ENCODE measurements at places on chromosomes 11 and 22.
A peak's percentile ranks its signal among the peaks of the same experiment; 100 is the strongest.

DNA sequence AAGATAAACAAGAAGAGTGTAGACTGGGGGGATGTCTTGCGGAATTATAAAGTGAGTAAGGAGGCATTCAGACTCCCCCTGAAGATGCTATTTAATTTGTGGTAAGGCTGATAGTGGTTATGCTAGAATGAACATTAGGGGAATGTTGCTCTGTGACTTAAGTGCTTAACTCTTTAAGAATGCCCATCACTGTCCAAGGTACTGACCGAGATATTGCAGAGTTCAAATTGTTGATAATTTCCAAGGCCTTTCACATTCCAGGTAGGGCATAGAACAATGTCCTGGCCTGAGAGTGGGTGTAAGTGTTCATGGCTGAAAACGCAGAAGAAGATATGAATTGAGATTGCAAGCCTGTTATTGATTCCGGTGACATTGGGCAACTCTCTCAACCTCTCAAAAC, 90.3 kb upstream of the SEZ6L start:
- no peaks in the 10 kb centered on the region for H3K36me3 ChIP-seq
- no peaks in the 10 kb centered on the region for H3K4me1 ChIP-seq
- H3K27ac ChIP-seq, result no peak overlapping the region
- no peak overlapping the region for H3K4me3 ChIP-seq
- no peak for DNase-seq
- H3K27me3 ChIP-seq, result no peaks in the 10 kb centered on the region

GRCh38 chr11:36750349-36750748, 152.3 kb upstream of the RAG2 start:
- no peaks in the 10 kb centered on the region for H3K4me1 ChIP-seq
- peaks cover 3% of the 10 kb centered on the region for H3K27me3 ChIP-seq
- DNase-seq, result peak; percentile 9
- H3K36me3 ChIP-seq, result no peaks in the 10 kb centered on the region

- H3K4me1 ChIP-seq, result peaks cover 48% of the 10 kb centered on the region
- no peaks in the 10 kb centered on the region for H3K27me3 ChIP-seq
- peak overlapping the region; percentile 89 for H3K4me3 ChIP-seq
- peak; percentile 100 for DNase-seq
- H3K36me3 ChIP-seq, result peaks cover 22% of the 10 kb centered on the region
Observed at GRCh38 chr11:57322256-57323166, 2.2 kb downstream of the TNKS1BP1 start.

GRCh38 chr11:63919267-63920125, 2.5 kb upstream of the RCOR2 start:
- H3K4me3 ChIP-seq, result peak overlapping the region; percentile 42
- no peaks in the 10 kb centered on the region for H3K27me3 ChIP-seq
- H3K36me3 ChIP-seq, result no peaks in the 10 kb centered on the region
- peak overlapping the region; percentile 33 for H3K27ac ChIP-seq
- DNase-seq, result peak; percentile 53

DNA sequence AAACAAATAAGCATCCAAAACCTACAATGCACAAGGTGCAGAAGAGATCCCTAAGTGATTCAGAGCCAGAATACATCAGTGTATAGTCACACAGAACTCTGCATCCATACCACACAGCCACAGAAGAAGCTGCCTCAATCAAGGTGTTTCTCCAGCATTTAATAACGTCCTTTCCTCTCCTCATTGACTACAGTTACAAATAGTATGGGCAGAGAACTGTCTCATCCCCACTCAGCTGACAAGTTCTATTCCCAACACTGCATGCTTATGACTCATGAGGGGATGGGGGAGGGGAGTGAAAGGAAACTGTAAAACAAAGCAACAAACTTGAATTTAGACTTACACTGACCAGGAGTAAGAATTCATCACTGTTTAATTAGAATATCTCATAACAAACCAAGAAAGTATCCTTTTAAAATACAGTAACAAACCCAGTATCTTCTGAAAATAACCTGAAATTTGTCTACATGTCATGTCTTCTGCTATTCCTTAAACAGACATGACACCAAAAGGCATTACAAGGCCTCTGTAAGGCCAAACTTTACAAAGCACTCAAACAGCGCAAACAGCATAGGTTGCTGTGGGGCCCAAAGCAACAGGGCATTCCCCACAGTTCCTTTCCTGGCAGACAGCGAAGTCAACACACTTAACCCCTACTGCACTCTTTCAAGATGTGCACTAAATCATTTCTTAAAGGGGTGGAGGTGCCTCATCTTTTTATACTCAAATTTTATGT, 29.3 kb downstream of the CELF1 start:
- H3K27me3 ChIP-seq, result no peaks in the 10 kb centered on the region
- H3K36me3 ChIP-seq, result no peaks in the 10 kb centered on the region
- H3K4me3 ChIP-seq, result peak overlapping the region; percentile 35

DNA sequence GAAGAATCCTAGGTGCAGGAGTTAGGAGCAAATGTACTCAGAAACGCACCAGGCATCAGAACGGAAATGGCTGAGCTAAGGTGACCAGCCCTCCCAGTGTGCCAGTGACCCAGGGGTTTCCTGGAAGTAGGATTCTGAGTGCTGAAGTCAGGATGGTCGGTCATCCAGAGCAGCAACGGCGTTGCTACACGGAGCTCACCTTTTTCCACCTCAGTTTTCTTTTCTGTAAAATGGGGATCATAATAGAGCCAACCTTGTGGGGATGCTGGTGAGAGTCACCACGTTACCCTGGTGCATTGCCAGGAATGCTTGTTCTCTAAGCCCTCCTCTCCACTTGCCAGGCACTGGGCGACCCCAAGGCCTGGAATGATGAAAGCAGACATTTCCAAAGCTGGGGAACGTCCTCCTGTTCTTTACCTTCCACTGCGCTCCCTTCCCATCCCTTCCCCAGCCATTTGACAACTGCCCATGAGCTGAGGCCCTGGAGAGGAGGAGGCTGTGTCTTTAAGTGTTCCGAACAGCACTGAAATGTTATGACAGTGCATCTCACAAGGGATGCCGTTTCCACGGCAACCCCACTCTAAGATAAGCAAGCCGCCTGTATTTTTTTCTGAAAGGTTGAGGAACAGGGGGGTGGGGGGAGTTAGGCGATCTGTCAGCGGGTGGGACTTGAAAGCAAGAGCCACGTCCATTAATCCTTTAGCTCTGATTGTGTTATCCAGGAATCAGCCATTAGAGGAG, 66.8 kb downstream of the TSPAN18 start:
- no peaks in the 10 kb centered on the region for H3K36me3 ChIP-seq
- H3K27ac ChIP-seq, result no peak overlapping the region
- no peak overlapping the region for H3K4me3 ChIP-seq
- no peaks in the 10 kb centered on the region for H3K4me1 ChIP-seq

DNA sequence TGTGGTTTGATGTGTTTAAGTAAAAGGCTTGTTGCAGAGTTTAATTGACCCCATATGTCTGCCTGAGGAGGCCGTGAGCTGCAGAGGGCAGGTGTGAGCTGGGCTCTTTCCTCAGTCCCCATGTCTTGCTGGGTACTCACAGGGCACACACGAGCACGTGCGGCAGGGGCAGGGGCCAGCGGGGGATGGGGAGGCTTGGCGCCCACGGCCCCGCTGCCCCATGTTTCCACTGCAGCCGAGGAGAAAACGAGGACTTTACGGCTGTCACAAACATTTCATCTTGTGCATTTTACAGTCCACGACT, 24.7 kb upstream of the CCDC188 start:
- H3K36me3 ChIP-seq, result no peaks in the 10 kb centered on the region
- no peak overlapping the region for H3K27ac ChIP-seq
- peak; percentile 25 for DNase-seq

DNA sequence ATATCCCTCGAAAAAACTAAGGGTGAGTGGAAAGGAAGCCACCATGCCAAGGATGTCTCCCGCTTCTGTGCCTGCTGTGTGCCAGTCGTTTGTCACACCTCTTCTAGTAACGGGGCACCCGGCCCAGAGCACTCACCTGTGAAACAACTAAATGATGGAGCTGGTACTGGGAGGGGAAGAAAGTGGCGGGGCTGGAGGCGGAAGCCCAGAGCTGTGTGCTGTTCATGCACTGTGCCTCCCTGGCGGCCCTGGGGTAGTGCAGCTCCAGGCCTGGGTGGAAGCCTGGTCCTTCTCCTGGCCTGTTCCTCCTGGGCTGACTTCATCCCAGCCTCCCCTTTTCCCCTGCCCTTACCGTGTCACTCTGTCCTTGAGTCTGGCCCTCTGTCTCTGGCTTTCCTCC, 130.2 kb downstream of the CEP164 start:
- no peaks in the 10 kb centered on the region for H3K36me3 ChIP-seq
- H3K27me3 ChIP-seq, result peaks cover 27% of the 10 kb centered on the region
- no peak for DNase-seq
- H3K4me3 ChIP-seq, result no peak overlapping the region

- DNase-seq, result no peak
- H3K27me3 ChIP-seq, result peaks cover 44% of the 10 kb centered on the region
- H3K4me3 ChIP-seq, result no peak overlapping the region
- H3K4me1 ChIP-seq, result no peaks in the 10 kb centered on the region
Observed at GRCh38 chr11:44785856-44786607, 59.3 kb downstream of the TSPAN18 start.
